ENCODE measurements at places on chromosomes 5 and 9.

DNA sequence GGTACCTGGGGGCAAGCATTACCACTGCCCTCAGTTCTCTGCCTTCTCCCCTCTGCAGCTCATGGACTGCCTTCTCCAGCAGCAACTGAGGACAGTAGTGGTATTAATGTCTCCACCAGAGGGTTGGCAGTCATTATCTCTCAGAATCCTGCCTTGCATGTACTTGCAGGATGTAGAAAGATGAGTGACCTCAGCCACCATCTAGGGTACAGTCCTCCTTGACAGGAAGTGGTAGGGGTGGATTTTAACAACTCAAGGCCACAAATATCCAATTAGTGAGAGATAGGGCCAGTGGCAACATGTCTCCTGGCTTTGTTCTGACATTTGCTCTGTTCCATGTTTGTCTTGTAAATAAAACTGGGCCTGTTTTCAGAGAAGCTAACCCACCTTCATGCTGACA lies 47.2 kb downstream of the F2R start:
- no peak for DNase-seq

DNA sequence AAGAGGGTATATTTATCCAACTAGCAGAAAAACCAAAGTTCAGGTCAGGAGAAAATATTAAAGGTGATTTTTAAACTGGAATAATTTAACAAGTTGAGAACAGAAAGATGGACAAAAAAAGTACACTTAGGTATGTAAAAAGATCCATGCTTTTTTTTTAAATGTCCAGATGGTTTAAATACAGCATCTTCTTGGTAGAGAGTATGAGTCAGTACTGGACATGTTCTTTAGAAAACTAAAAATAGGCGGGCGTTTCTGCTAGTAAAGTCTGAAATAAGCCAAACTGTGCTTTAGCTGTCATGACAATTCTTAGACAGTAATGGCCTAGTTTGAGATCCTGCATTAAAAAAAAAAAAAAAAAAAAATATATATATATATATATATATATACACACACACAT lies 255.9 kb upstream of the ST8SIA4 start:
- no peak for DNase-seq

- no peak for DNase-seq
These were observed 114.9 kb downstream of the ICE1 start for GRCh38 chr5:5537426-5537825.

DNA sequence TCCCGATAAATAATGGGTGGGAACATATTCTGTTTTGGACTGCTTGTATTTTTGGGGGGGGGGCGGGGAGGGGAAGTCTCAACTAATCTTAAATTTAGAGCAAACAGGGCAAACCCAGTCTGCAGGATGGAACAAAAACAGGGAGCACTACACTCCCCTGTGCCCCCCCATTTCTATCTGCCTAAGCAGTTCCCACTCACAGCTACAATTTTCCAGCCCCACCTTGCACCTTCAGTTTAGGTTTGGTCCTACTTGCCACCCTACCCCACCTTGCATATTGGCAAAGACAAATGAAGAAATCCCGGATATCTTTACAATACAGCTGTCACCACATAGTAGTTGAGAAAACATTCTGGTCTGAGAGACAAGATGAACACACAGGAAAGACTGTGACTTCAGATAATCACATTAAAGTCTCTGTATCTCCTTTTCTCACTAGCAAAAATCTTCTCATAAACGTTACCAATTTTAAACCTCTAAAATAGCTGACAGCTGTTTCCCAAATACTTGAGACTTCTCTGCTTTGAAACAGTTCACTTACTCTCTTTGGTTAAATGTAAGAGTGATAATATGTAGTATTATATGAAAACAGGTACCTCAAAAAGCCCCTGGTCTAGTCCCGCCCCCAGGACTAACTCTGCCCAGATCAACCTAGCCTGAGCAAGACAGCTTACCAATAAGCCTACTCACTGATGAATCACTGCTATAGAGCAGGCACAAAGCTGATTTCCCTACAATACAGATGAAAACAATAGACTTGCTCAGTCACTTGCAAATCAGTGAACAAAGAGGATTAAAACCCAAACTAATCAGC lies 5.2 kb upstream of the RAPGEF6 start:
- DNase-seq, result no peak

- no peak for DNase-seq
These were observed 142.9 kb upstream of the POU5F2 start for GRCh38 chr5:93884254-93884653.

- DNase-seq, result no peak
These were observed 84.3 kb downstream of the SLF1 start for GRCh38 chr5:94702729-94703128.

GRCh38 chr9:95666096-95666784 lies 149.5 kb upstream of the PTCH1 start:
- DNase-seq, result no peak

All from central memory CD4-positive, alpha-beta T cell (primary cell).